ENCODE measurements at places on chromosomes 16 and 17.

GRCh38 chr17:40822132-40822812, at the start of gene KRT10:
TSS of gene KRT10 (minus strand) at chr17:40822614. CDS start at chr17:40822585, 29 bp downstream.
- DNase-seq = no peak

DNA sequence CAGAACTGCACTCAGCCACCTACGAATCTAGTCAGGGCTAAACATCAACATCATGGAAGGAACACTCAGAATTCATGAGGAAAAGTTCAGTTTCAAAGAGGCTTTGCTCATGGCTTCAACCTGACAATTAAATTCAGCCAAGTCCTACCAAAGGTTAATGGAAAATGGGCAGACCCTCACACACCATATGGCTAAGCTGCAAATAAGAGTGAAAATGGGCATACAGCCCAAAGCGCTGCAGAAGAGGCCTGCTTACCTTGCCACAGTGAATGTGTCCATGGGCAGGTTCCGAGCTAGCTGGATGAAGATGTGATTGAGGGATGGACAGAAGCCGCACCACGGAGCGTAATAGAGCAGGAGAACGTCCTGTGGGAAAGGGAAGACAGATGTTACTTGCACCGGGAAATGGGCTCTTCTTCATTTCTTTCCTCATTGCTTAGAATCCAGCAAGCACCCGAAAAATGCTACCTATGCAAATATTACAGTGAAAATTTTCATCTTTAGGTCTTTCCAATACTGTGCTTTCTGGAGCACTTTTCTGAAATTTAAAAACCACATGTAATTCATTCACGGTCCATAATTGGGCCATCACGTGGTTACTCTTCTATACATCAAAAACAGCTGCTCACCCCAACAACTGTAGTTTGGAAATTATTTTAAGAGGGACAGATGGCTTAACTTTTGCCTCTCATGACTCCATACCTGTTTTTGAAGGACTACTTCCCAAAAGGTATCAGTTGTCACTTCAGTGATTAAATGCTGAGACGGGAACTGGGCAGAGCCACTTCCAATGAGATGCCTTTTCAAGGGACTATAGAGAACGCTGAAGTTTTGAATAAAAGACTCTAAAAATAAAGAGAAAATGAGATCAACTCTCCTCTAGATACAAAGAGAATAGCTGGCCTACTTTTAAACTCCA, 19.6 kb downstream of the SNN start:
- no peak for DNase-seq

- DNase-seq = no peak
These were observed 8.0 kb upstream of the KRT23 start for GRCh38 chr17:40945414-40945813.

- no peak for DNase-seq
These were observed 8.1 kb downstream of the CACNA1G start for GRCh38 chr17:50568659-50569058.

DNA sequence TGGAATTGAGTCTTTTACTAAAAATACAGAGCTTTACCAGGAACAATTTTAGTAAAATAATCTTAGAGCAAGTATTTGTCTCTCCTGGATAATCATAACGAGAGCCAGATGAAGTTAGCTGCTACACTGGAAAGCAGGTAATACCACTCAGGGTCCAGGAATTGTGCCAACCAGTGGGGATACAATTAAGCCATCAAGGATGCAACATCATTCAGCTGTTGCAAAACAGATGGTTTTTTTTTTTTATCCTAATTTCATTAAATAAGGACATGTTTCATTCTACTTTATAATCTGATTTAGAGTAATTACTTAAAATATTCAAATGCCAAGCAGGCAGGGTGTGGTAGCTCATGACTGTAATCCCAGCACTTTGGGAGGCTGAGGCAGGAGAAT, 10.2 kb downstream of the MMD start:
- no peak for DNase-seq

DNA sequence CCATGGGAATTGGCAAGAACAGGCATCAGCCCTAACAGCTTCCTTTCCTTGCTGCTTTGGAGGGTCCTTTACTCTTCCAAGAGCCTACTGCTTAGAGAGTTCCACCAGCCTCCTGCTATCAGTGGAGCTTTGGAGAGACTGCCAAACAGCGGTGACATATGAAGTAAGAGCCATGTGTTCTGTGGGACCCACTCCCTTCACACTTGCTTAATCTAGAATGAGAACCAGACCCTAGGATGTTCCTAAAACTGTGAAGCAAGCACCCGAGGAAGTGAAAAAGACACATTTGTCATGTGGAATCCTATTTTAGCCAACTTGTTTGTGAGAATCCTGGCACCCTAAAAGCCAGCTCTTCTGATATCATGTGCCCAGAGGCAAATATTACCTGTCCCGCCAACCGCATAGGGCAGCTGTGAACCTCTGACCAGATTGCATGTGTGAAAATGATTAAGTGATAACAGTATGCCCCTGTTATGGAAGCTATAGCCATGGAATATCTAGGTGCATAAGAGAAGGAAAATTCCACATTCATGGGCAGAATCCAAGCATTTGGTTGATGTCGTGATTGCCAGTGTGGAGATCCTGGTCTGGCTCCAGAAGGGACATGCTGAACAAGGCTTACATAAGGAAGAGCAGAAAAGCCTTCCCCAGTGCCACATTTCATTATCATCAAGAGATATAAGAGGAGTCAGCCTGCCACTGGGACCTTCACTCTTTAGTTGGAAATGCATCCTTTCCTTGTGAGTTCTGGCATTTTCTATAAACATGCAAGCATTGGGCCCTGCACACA, 18.7 kb downstream of the RCVRN start:
- DNase-seq = no peak

- no peak for DNase-seq
These were observed 26.4 kb upstream of the CLEC18A start for GRCh38 chr16:69924777-69925191.

- no peak for DNase-seq
These were observed 24.1 kb downstream of the SLC7A5 start for GRCh38 chr16:87845213-87845612.
